Activated T-helper 9 cell treated with anti-CD3 and anti-CD28 coated beads, Interleukin-2, amount 50 U/mL, for 16 hours (primary cell): ENCODE measurements at places on chromosomes 16 and 17.

DNA sequence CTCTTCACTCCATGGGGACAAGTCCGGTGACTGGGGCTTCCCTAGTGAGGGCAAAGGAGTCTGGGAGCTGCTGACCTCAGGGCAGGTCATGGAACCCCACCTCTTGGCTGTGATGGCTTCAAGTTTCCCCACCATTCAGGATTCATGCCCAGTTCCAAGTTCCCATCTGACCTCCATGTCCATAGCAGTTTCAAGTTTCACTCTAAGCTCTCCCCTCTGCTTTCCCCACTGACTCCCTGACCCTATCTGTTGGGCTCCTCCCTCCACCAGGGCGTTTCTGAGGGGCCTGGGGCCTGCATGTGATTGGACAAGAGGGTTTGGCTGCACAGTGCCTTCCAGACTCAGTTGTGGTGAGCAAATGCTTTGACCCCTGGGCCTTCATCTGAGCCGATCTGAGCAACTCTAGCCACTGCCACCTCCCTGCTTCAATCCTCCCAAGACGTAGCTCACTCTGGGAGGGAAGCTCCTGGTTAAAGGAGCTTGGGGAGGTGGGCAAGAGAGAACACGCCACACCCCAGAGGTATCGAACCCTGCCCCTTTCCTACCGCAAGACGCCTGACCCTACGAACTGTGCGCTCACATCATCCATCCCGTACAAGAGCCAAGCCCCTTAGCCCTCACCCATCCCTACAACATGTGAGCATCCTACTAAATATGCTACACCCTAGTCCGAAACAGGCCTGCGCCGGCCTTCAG is 8.3 kb downstream of the ZNF629 start:
- no peak for DNase-seq

DNA sequence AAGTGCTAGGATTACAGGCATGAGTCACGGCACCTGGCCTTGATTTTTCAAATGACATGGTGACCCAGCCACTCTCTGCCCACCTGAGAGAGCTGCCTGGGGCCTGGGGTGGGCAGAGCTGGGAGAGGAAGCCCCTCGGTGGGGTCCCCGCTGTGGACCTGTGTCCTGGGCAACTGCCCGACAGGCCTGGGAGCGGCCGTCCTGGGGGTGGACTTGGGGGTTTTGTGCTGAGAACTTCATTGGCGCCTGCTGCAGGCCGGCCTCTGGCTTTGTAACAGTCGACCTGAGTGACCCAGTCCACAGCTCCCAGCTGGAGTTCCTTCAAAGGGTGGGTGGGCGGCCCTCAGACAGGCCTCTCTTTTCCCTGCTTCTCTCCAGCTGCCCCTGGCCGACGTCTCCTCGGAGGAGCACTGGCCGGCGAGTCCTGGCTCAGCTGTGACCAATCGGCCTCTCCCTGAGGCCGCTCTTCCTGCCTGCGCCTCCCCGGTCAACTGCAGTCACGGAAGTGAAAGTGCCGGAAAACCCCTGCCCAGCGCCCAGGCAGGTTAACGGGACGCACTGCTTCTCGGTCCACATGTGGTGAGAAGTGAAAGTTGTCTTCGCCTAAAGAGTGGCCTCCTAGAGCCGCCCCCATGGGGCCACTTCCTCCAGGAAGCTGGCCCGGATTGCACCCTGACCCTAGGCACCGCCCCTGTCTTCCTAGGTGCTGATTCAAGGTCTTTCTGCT is 5.5 kb downstream of the CBFA2T3 start:
- DNase-seq = no peak

DNA sequence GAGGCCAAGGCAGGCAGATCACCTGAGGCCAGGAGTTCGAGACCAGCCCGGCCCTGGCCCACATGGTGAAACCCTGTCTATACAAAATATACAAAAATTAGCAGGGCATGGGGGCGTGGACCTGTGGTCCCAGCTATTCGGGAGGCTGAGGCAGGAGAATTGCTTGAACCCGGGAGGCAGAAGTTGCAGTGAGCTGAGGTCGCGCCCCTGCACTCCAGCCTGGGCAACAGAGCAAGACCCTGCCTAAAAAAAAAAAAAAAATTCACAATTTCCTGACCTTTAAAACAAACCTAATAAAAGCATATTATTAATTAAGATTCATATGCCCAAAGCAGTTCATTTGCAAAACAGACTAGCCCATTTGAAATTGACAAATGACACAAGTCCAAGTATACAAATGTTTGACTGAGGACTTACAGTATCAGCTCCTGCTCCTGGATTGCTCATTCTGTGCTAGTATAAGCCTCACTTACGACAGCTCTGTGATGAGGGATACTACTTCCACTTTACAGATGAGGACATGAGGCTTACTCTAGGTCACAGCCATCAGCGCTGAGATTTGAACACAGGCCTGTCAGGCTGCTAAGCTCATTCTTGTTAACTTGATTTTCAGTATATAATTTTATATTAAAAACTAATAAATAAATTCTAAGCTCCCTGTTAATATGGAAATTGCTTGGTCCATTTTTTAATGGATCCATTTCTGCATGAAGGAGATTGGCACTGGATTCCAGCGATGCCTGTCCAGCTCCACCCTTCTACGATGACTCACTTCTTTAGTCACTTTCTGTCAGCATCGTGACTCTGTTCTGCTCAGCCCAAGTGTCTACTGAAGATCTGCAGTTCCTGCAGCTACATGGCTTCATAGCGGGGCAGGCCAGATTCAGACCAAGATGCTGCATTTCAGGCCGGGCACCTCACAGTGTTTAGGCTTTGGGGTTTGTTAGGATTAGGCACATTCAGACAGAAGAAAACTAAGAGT is 88.2 kb downstream of the WDR59 start:
- DNase-seq = no peak

- no peak for DNase-seq
Observed at GRCh38 chr17:51298508-51299371, 38.4 kb downstream of the UTP18 start.

DNA sequence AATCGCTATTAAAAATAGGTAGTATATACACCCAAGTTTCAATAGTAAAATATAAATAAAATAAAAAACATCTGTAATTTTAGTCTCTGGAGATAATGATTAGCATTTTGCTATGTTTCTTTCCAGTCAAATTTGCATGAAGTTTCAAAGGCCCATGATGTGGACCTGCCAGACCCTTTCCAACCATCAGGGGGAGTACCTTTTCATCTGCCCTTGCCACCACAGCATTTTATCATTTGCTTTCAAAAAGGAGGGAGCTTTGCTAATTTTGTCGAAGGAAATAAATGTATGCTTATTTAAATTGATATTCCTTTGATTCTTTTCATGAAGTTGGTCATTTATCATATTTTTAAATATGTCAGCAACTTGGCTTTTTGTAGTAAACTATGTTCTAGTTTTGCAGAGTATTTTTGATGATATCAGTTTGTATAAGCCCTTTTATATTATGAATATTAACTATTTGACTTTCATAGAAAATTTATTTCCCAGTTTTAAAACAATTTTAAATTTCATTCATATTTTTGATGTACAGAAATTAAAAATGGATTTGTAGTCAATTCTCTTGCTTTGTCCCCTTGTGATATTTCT is 115.2 kb upstream of the NETO2 start:
- no peak for DNase-seq

DNA sequence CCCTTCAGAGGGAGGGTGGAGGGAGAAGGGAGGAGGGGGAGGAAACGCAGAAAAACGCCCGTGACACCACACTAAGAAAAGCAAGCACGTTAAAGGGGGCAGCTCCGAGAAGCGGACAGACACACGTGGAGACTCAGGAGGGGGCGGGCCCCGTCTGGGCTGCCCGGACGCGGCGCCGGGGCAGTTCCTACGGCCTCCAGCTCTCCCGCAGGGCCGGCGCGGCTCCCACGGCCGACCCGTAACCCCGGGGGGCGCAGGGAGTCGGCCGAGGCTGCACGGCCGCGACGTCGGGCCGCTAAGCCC is 362 bp downstream of the KLHDC4 start:
- DNase-seq = peak; percentile 32

- DNase-seq = no peak
Observed at GRCh38 chr17:32833076-32833475, 43.8 kb downstream of the MYO1D start.

DNA sequence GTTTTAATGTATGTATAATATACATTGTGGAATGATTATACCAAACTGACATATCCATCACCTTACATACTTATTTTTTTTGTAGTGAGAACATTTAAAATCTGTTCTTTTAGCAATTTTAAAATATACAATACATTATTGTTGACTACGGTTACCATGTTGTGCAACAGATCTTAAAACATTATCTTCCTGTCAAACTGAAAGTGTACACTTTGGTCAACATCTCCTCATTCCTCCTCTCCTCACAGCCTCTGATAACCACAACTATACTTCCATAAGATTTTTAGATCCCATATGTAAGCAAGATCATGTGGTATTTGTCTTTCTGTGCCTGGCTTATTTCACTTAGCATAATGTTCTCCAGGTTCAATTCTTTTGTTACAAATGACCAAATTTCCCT is 7.5 kb upstream of the DNAJA2 start:
- DNase-seq = no peak

DNA sequence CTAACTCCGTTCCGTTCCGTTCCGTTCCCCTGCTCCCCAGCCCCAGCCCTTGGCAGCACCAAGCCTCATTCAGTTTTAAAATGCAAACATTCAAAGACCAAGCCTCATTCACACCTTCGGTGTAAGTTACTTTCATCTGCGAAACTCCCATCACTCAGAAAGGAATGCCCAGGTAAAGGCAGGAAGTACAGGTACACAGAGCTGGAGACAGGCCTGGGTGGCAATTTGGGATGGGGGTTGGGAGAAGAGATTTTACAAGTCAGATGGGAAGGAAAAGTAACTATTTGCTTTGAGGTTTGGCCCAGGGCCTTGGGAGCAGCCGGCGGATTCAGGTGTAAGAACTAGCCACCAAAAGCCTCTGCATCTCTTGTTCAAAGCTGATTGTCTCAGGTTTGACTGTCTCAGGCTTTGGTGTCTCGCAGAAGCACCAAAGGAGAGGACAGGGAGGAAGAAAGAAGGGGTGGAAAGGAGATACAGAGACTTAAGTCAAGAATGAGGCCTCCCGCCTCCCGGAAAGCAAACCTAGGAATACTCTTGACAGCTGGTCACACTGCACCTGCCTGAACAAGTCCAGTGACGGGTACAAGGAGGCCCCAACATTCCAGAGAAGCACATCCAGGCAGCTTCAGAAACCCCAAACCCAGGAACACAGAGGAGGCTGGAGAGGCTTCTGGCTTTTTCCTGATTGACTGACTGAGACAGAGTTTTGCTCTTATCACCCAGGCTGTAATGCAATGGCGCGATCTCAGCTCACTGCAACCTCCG is 54.7 kb downstream of the NXN start:
- DNase-seq = no peak

DNA sequence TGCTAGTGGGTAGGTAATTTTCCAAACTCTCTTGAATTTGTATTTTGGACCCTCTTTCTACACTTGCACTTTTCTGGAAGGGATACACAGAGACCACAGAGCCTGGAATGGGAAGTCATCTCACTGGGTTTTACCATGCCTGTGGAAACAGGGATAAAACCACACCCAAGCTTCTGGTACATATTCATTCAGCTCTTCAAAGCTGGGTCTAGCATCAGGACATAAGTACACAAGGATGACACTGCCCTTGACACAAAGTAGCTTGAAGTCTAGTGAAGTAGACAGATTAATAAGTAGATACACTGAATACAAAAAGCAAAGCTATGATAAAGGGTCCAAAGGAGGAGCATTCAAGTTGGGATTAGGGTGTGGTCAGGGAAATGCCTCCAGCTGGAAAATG is 118.2 kb downstream of the CDH11 start:
- no peak for DNase-seq

DNA sequence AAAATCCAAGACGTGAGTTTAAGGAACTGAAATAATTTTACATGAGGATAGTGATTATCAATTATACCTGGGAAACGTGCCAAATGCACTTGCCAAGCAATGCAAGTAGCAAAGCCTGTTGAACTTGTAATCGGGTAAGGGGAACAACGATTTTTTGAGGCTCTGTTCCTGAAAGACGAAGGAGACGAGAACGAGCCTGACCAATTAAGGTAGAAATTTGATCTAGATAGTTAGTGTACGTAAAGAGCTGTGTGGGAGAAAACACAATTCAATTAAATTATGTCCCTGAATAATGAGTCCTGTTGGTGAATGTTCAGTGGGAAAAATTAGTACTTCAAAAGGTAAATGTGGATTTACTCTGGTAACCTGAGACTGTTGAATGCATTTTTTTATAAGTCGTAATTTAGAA is 17.7 kb upstream of the KCTD5 start:
- no peak for DNase-seq

GRCh38 chr16:1256874-1257322 is 1.0 kb downstream of the TPSD1 start:
- no peak for DNase-seq

- no peak for DNase-seq
Observed at GRCh38 chr17:30468465-30468864, 8.7 kb upstream of the GOSR1 start.

GRCh38 chr17:19948116-19948943 is 29.3 kb downstream of the AKAP10 start:
- no peak for DNase-seq

DNA sequence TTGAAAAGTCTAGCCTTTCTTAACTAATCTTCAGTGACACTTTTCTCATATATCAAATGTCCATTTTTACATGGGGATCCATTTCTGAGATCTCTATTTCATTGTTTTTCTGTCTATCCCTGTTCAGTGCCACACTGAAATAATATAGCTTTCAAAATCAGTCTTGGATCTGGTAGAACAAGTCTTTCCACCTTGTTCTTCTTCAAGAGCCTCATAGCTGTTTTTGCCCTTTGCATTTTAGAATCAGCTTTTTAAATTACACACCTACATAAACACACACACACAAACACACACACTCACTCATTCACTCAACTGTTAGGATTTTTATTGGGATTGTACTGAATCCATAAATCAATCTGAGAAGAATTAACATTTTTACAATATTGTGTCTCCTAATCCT is 19.2 kb downstream of the GSDMB start:
- no peak for DNase-seq

DNA sequence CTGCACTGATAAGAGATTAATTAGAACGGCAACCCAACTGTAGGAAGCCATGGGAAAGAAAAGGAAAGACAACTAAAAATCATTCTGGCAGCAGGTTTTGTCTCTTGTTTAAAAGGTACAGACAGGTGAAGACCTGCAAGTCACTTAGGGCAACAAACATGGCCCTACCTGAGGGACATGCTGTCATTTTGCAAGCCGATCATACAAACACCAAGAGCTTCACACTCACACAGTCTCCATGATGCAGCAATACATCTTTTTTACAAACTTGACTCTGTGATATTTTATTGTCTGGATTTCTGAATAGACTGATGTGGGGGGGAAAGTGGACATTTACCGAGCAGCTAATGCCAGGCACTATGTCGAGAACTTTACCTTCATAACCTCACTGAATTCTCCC is 101.8 kb downstream of the PARN start:
- no peak for DNase-seq
